Stimulated activated CD8-positive, alpha-beta memory T cell treated with anti-CD3 and anti-CD28 coated beads, Interleukin-2, amount 100 ng/mL, for 1 hour (primary cell): ENCODE measurements at places on chromosomes 1 and 21.

- DNase-seq, result no peak
Observed at GRCh38 chr1:37850352-37850955, 8.9 kb downstream of the MTF1 start.

GRCh38 chr1:219514728-219515127 lies 98.2 kb downstream of the ZC3H11B start:
- DNase-seq, result no peak

DNA sequence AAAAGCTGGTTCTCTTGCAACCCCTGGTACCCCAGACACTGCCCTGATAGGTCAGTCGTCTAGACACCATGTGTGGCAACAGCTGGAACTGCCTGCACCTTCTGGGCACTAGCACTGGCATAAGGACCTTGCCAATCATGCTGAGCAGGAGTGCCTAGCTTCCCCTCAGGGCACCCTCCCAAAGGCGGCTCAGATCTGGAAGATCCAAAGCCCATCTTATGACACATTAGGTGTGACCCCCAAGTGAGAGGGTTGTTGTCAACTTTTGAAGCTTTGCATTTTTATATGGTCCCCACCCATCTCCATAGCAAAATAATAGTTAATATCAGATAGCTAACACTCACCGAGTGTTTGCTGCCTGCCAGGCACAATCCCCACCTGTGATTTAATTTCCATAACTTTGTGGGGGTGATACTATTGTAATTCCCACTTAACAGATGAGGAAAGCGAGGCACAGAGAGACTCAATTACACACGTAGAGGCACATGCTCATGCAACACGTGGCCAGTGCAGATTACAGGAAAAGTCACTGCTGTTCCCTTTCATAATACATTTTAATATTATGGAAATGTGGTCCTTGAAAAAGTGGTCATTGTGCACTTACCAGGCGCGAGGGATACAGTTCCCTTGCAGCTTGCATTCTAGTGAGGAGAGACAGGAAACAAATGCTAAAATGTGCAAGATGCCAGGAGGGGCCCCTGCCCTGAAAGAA lies 25.8 kb downstream of the EXOC8 start:
- no peak for DNase-seq

- no peak for DNase-seq
Observed at GRCh38 chr1:68799096-68799495, 302.2 kb upstream of the DEPDC1 start.

DNA sequence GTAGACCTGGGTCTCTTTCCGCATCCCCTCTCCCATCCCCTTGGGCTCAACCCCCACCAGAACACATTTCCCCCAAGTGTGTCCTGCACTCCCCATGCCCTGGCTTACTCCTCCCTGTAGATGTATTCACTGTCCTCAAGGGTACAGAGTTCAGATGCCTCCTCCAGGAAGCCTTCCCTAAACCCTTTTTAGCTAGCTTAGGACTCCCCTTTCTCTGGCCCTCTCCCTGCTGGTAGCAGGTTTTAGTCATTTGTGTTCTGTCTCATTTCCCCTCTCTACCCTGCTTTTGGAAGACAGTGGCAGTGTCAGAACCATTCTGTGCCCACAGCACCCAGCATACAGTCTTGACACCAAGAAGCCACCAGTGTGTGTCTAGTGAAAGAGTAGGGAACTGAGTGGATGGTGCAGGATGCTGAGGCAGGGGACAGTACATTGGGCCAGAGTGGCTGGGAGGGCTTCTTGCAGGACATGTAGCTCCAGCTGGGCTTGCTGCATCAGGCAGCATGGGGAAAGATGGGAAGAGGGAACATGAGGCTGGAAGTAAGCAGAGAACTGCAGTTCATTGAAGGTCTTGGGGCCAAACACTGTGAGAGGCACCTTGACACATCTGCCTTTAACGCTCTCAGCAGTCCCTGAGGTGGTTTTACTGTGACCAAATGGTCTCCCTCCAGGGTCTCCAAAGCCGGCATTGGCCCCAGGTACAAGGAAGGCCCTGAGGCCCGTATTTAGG lies 2.5 kb downstream of the FOXO6 start:
- DNase-seq, result no peak
